Fibroblast of villous mesenchyme (primary cell): ENCODE measurements at places on chromosomes 12 and 14.

DNA sequence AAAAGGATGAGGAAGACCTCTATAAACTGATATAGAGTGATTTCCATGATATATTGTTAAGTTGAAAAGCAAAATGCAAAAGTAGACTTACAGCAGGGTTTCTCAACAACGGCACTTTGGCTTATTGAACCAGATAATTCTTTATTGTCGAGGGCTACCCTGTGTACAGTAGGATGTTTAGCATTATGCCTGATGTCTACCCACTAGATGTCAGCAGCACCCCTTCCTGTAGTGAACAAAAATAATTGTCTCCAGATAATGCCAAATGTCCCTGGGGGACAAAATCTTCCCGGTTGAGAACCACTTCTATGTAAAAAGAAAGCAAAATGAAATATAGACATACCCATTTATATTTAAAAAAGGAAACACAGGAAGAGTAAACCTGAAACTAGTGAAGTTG lies 32.4 kb downstream of the ABCD2 start:
- DNase-seq = peak; percentile 12

DNA sequence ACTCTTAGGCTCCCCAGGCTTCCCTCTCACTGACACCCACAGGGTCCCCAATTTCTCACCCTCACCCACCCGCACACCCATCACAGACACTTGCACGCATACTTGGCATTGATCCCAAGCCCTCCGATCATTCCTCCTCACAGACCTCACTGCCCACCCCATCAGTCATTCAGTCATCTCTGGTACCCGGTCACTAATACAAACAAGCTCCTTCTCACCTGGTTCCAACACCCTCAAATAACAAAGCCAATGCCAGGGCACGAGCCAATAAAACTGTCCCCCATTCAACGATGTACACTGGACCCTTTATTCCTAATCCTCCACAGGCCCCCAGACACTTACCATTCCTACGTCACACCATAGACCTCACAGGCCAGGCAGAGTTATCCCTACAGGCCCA lies 2.3 kb downstream of the ZNF605 start:
- no peak for DNase-seq

- DNase-seq = no peak
Observed at GRCh38 chr14:97329701-97330100, 532.5 kb downstream of the VRK1 start.

- DNase-seq = no peak
Observed at GRCh38 chr12:80032946-80033345, 66.4 kb upstream of the OTOGL start.
